ENCODE measurements at places on chromosomes 16 and 17. TPM values are rescaled to one million over a fixed set of nuclear protein-coding genes. Genes with fewer than 3 reads are reported as not detected.

DNA sequence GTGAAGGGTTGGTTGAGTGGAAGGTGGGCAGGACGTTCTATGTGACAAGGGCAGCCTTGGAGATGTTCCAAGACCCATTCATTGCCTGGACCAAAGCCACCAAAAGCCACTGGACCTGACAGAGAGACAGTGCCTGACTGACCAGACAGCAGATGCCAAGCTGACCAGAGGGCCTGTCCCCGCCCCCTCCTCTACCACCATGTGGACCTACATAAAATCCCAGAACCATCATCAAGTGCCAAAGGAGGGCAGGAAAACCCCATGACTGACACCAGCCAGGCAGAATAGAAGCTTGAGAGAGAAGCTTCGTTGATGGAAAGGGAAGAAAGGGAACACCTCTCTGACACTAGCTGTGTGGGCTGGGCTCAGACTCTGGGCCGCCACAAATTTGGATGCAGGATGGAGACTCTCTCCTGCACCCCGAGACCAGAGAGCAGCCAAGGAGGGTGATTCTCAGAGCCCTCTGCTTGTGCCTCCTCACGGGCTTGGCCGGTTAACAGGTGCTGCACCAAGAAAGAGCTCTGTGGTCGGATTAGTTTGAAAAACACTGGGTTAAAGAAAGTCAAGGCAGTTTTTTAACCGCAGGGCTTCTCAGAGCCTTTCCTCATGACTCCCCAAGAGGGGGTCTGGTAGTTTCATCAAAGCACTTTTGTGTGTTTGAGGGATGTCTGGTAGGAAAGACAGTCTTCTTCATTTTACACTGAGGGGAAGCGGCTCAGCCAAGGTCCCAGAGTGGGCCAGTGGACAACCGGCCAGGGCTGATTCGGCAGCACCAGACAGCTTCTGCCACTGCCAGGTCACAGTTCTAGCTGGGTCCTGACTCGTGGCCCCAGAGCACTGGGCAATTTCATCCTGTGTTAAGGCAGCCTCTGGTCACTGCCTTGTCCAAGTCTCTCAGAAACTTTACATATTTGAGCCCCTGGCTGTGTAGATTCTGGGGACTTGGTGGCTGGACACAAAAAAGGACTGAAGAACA lies 1.7 kb downstream of the TNFRSF13B start:
- H3K27ac ChIP-seq = no peak overlapping the region
- no peak overlapping the region for H3K4me3 ChIP-seq
- DNase-seq = no peak
- no peaks in the 10 kb centered on the region for H3K4me1 ChIP-seq
- no peaks in the 10 kb centered on the region for H3K27me3 ChIP-seq

DNA sequence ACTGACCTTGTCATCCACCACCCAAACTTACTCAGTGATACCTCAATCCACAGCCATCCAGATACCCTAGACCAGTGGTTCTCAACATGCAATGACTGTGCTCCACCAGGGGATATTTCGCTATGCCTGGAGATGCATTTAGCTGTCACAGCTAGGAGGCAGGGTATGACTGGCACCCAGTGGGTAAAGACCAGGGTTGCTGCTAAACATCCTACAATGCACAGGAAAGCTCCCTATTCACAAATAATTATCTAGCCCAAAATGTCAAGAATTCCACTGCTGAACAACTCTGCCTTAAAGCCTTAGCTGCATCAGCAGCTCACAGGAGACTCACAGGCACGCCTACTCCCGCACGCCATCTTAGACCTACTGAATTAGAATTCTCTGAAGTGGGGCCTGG lies 212.6 kb downstream of the GRIN2A start:
- no peaks in the 10 kb centered on the region for H3K36me3 ChIP-seq
- no peaks in the 10 kb centered on the region for H3K4me1 ChIP-seq
- H3K27me3 ChIP-seq = no peaks in the 10 kb centered on the region
- H3K27ac ChIP-seq = no peak overlapping the region

- no peak overlapping the region for H3K27ac ChIP-seq
- no peak overlapping the region for H3K4me3 ChIP-seq
- no peaks in the 10 kb centered on the region for H3K27me3 ChIP-seq
- H3K4me1 ChIP-seq = peaks cover 11% of the 10 kb centered on the region
- no peak for DNase-seq
These were observed 14.6 kb upstream of the CSNK1D start for GRCh38 chr17:82287868-82288801.

DNA sequence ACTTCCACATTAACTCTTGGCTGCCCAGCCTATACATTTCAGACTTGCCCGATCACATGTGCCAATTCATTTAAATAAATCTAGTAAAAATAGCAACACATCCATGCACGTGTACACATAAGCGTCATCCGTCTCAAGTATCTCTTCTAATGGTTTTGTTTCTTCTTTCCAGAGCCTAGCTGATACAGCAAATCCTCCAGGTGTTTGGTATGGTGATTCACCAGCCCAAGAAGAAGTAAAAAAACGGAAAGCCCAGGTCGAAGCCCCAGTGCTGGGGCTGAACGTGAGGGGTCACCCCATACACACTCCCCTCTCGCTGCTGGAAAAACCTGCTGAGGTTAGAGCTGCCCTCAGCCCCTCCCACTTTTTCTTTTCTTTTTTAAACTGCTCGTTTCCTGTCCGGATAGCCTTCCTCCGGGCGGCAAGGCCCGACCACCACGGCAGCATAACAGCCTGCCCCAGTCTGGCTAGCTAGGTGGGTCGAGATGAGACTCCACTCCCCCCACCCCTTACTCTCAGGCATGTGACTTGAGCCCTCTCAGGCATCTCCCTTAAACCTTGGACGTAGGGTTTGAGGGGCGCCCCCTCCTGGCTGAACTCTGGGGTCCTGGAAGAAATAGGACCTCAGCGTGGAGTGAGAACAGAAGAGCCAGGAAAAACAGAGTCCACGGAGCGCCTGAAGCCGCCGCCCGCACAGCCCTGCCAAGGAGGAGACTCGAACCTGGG lies 13.9 kb upstream of the OR1F1 start:
- H3K27me3 ChIP-seq = peaks cover 44% of the 10 kb centered on the region
- H3K27ac ChIP-seq = no peak overlapping the region
- no peaks in the 10 kb centered on the region for H3K36me3 ChIP-seq
- H3K4me1 ChIP-seq = peaks cover 35% of the 10 kb centered on the region

- no peak for DNase-seq
- H3K36me3 ChIP-seq = no peaks in the 10 kb centered on the region
- peak overlapping the region; percentile 9 for H3K4me3 ChIP-seq
- H3K4me1 ChIP-seq = no peaks in the 10 kb centered on the region
- no peaks in the 10 kb centered on the region for H3K27me3 ChIP-seq
These were observed 15.4 kb upstream of the HELZ start for GRCh38 chr17:67260170-67260987.

DNA sequence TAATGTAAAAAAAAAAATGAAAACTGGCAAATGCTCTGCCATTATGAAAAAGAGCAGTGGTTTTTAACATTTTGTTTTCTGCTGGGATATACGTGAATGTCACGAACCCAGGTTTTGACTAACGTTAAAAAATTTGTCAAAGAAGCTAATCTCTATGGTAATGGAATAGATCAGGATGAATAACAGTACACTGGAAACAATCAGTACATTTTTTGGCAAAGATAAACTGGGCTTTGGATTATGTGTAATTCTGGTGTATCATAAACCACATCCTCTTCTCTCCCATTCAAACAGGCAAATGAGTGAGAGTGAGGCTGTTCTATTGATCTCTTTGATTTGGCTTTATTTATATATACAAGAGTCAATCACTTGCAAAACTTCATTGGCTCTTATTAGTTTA lies 207.0 kb upstream of the IRX3 start:
- no peak overlapping the region for H3K27ac ChIP-seq
- no peaks in the 10 kb centered on the region for H3K36me3 ChIP-seq
- no peak overlapping the region for H3K4me3 ChIP-seq
- H3K4me1 ChIP-seq = no peaks in the 10 kb centered on the region
- H3K27me3 ChIP-seq = no peaks in the 10 kb centered on the region

DNA sequence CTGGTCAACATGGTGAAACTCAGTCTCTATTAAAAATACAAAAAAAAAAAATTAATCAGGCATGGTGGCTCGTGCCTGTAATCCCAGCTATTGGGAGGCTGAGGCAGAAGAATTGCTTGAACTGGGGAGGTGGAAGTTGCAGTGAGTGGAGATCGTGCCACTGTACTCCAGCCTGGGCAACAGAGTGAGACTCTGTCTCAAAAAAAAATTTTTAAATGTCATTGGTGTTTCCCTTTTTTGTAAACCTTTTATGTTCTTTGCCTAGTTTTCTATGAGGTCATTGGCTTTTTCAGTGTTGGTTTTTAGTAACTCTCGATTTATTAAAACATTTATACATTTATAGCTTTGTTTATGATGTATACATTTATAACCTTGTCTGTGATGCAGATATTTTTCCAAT lies 18.2 kb downstream of the NLRC5 start:
- no peak for DNase-seq
- H3K36me3 ChIP-seq = no peaks in the 10 kb centered on the region
- no peaks in the 10 kb centered on the region for H3K27me3 ChIP-seq
- H3K4me3 ChIP-seq = no peak overlapping the region
- H3K27ac ChIP-seq = no peak overlapping the region

GRCh38 chr17:81045590-81046095 lies 10.7 kb downstream of the BAIAP2 start:
- DNase-seq = no peak
- H3K36me3 ChIP-seq = no peaks in the 10 kb centered on the region
- H3K4me3 ChIP-seq = peak overlapping the region; percentile 19
- no peaks in the 10 kb centered on the region for H3K27me3 ChIP-seq
- peak overlapping the region; percentile 88 for H3K27ac ChIP-seq

- H3K4me1 ChIP-seq = no peaks in the 10 kb centered on the region
- DNase-seq = no peak
- H3K36me3 ChIP-seq = no peaks in the 10 kb centered on the region
- no peak overlapping the region for H3K27ac ChIP-seq
- no peak overlapping the region for H3K4me3 ChIP-seq
- no peaks in the 10 kb centered on the region for H3K27me3 ChIP-seq
These were observed 12.8 kb upstream of the RANGRF start for GRCh38 chr17:8275421-8276290.

ASIC2 gene
- 0.75 TPM for total RNA-seq

GAST gene
- total RNA-seq = not detected

NFAT5 gene
- total RNA-seq = 22.6 TPM

HS3ST3B1 gene
- total RNA-seq = 0.78 TPM

NUPR1 gene
- 26.9 TPM for total RNA-seq

Measured in right atrium auricular region (tissue), 2 donors.